ENCODE measurements at places on chromosomes 11 and 22.

GRCh38 chr22:32660292-32660691 is 141.2 kb upstream of the TIMP3 start:
- DNase-seq: peak; percentile 84

GRCh38 chr11:253160-253885 is 16.5 kb downstream of the PSMD13 start:
- DNase-seq: no peak

GRCh38 chr11:132082566-132082965 is 712.2 kb downstream of the NTM start:
- DNase-seq: no peak

DNA sequence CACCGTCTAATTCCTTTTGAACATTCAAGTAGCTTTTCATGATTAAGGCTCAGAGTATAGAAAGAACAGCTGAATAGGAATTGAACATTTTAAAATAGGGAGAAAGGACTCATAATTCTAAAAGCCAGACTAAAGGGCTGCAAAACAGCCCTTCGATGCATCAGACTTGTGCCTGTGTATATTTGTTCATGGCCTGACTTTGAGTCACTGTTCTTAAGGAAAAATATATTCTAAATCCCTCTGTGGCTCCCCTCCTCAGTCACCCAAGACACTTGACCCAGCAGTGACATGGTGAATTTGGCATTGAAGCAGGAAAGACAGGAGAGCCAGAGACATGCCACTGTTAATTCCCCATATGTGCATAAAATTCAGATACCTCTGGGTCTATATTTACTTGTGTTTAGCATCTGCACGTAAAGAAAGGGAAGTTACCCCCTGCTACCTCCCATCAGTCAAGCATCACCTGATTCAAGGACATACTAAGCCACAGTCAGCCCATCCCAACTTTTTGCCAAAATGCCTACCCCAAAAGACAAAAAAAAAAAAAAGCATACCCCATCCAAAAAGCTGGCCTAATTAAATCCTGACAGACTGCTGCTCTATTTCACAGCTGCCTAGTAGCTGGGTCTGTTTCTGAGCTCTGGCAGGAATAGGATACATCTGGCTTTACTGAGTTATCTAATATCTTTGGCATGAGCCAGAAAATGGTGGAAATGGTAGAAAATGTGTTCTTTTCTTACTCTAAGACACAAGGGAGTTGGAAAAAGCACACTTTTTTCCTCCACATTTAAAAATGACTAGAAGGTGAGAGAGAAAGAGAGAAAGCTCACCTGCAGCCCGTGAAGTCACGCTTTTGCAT is 93.5 kb downstream of the COMMD9 start:
- no peak for DNase-seq

DNA sequence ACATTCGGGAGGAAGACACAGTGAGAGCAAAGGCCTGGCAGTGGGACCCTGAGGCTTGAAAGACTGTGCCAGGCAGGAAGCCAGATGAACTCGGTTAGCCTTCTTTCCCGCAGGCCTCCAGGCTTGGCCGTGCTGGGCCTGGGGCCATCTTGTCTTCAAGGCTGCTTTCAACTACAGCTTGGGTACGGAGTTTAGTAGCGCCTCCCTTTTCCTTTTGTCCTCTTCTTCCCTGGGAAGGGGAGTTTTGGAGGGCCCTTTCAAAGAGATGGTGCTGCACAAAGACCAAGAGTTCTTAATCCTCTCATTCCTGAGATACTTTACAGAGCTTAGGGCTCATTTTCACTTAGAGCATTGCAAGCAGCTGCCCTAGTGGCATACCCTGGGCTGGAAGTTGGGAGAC is 87.5 kb downstream of the TP53I11 start:
- DNase-seq: no peak

- no peak for DNase-seq
Measured at GRCh38 chr22:28599693-28600092, 79.9 kb downstream of the TTC28 start.

Measured in NCI-H82 (cell line).